ENCODE measurements at places on chromosomes 16 and 17.

- DNase-seq = no peak
Measured at GRCh38 chr17:2144701-2145100, 89.8 kb downstream of the HIC1 start.

GRCh38 chr16:64452446-64452845, 669.4 kb downstream of the CDH11 start:
- no peak for DNase-seq

GRCh38 chr16:53068423-53068833, 13.6 kb downstream of the CHD9 start:
- no peak for DNase-seq

DNA sequence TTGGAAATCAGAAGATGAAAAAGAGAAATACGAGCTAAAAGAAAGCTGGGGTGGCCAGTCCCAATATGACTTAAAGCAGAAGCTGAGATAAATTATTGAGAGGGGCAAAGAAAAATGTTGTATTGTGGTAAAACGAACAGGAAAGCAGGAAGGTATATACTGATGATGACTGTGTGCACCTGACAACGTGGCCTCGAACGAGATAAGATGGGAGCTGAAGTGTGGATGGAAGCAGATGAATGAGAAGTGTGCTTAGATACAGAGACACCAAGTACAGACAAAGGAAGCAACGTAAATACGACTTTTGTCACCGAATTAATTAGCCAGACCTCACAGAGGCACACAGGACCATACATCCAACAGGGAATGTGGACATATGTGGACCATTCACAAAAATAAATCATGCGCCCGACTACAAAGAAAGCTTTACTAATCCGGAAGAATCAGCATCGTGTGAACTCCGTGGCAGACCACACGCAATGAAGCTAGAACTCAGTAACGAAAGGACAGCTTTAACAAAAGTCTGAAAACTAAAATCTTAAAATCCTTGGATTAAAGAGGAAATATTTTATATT, 218.7 kb downstream of the RPTOR start:
- DNase-seq = no peak

DNA sequence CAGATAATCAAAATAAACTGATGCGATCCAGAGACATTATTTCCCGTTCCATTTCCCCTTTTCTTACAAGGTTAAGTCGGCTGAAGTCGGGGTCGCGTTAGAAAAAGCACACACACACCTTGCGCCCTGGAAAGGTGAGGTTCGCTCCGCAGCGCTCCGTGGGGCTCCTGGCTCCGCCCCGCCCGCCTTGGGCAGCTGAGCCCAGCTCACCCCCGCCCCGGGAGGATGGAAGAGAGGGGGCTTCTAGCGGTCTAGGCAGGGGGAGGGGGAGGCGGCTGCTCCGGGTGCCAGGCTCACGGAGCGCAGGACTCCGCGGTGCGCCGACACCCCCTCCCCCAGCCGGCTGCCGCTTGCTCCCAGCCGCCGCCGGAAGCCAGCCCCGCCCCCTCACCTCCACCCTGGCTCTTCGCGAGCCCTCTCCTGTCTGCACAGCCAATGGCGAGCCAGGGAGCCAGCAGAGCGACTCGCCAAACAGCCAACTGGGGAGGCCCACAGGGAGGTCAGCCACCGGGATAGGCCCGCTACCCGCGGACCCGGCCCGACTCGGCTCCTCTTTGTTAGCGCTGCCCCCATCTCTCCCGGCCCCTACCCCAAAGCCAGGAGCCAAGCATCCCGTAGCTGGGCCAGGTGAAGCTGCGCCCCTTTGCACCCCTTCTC, 30.4 kb downstream of the FAM222B start:
- peak; percentile 98 for DNase-seq

Measured in NCI-H510A (cell line).